Vagina (tissue), 2 donors: ENCODE measurements at places on chromosomes 5 and 9.

DNA sequence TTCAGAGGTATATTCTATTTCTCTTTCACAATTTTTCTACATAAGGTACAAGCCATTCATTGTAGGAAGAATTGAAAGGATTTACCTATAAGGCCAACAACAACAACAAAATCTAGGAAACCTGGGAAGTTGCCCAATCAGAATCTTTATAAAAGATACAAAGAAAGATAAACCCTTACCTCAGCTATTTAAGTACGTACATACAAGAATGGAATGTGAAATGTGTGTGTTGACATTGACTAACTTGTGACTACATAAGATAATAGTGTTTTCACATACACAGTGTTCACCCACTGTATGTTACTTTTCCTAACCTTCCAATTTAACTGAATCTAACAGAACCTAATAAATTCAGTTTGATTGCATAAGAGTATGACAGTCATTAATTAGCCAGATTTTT lies 154.1 kb downstream of the ADAMTS6 start:
- DNase-seq, result no peak

GRCh38 chr9:97856857-97857605 lies 4.0 kb downstream of the FOXE1 start:
- no peak for DNase-seq

- DNase-seq, result no peak
Measured at GRCh38 chr9:24516463-24516862, 29.2 kb downstream of the IZUMO3 start.

DNA sequence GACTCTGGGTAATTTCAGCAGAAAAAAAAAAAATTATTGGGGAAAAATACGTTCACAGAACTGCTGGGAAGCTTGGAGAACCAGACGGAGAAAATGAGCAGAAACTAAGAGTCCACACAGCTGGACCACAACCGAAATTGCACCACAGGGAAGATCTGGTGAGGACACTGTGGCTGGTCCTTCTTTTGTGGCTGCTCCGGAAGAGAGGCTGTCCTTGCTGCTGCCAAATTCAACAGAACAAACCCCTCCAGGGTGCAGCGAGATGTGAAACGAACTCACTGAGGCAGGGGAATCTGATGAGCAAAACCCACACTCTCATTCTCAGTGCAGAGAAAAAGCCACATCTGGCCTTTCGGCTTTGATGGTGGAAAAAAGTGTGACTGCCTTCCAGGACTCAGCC lies 200.0 kb downstream of the ACTL7B start:
- DNase-seq, result peak; percentile 37

GRCh38 chr5:108711898-108712297 lies 35.8 kb upstream of the FER start:
- DNase-seq, result no peak

DNA sequence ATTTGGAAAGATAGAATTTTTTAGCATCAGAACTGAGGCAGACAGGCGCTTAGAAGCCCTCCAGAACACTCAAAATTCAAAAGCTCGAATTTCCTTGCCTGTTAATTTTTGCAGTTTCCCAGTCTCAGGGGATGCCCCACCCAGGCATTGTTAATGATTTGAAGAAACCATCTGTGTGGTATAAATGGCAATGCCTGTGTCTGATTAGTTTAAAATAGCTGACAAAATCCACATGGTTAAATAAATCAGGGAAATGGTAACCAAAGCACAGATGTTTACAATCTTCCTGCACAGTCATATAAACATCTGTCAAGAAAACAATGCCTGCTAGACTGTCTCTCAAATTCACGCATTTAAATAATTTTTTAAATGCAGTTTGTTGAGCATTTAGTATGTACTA lies 185.2 kb upstream of the RGMB start:
- DNase-seq, result no peak

GRCh38 chr9:129400001-129400970 lies 220.6 kb downstream of the C9orf50 start:
- DNase-seq, result no peak

DNA sequence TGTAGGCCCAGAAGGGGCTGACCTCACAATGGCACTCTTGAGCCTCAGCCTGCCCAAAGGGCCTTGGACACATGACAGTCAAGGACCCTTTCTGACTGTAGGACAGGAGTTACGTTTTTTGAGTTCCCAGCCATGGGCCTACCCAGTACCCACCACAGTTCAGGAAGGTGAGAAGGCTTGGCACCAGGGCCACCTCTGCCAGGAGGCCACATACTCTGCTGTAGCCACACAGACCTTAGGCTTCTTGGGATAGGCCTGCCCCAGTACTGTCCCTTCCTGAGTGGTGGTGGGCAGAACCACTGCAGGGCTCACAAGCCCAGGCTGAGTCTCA lies 12.8 kb downstream of the PDLIM4 start:
- no peak for DNase-seq
